ENCODE measurements at places on chromosomes 16 and 17.
A peak's percentile ranks its signal among the peaks of the same experiment; 100 is the strongest.

DNA sequence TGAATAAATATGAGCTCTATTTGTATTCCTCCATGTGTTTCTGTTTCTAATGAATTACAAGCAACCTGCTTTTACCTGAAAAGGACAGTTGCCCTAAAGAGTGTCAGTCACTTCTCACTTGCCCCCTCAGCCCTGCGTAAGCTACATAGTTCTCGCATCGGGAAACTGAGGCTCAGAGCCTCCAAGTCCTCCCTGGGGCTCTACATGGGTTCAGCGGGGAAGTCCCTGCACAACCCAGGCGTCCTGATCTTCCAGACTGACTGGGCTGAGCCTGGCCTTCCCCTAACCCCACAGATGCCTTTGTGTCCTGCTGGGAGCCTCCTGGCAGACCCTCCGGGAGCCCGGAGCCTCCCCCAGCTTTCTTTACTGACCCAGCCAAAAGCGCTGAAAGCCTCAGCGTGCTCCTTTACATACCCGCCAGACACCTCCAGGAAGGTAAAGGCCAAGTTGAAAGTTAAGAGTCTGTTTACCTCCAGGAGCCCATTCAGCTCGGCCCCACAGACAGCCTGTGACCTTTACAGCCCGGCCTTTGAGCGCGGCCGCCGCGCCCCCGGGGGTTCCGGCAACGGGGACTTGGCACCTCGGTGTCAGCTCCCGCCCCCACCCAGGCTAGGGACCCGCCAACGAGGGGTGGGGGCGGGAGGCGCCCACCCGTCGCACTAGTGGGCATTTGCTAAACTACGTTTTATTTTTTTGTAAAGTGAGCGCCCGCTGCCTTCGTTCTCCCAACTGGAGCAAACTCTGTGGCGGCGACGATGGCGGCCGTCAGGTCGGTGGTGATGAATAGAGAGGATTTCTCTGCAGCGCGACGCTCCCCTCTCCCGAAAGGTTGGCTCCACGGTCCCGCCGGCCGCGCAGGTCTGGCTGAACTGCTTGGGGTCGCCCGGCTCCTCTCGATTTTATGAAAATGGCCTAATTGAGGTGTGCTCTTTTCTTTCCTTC is 4.4 kb upstream of the HOXB13 start:
- DNase-seq = no peak

GRCh38 chr16:52832771-52833170 is 219.9 kb downstream of the CHD9NB start:
- no peak for DNase-seq

DNA sequence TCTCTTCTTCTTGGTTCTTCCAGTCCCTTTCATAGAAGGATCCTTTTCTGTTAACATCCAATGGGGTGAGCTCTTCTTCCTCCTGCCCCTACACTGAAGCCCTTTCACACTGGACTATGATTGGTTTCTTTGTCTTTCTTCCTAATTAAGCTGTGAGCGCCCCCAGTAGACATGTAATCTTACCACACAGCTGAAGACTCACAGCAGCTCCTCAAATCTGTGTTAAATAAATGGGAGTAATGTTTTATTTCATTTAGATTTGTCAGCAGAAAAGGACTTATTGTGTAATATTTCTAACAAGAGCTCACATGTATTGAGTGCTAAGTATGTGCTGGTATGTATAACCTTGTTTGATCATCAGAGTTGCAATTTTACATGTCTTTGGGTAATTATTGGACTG is 55.7 kb downstream of the TOX3 start:
- DNase-seq = no peak

DNA sequence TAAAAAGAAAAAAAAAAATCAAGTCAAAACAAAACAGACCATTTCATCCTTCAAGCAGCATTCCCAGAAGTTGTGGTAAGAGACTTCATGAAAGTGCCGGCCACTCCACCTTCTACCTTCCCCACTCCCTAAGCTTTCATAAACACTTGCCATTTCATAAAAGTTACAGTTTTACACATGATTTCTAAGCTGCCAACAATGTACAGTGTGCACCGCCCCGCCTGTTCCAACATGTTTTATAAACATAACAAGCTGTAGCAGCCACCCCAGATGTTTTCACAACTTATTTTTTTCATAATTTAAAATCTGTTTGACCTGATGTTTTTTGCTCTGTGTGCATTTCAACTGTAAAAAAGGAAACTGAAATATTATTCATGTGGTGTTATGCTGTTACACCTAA is 608.1 kb downstream of the TOX3 start:
- no peak for DNase-seq

- DNase-seq = no peak
These were observed 9.7 kb upstream of the ALOX15B start for GRCh38 chr17:8029121-8029520.

DNA sequence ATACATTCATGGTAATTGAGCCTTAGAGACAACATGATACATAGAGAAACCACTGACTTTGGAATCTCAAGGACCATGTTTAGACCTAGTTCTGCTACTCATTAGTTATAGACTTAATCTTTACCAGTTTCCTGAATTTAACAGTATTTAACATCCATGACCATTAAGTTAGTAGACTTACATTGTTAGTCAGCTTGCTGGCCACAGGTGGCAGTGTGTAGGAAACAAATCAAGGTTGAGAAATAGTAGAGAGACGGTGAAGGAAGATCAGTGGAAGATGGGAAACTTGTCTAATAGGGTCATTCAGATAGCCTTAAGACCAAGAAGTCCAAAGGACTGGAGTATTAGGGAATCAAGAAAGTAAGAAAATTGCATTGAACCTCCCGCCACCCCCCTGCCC is 31.0 kb downstream of the OMG start:
- no peak for DNase-seq

DNA sequence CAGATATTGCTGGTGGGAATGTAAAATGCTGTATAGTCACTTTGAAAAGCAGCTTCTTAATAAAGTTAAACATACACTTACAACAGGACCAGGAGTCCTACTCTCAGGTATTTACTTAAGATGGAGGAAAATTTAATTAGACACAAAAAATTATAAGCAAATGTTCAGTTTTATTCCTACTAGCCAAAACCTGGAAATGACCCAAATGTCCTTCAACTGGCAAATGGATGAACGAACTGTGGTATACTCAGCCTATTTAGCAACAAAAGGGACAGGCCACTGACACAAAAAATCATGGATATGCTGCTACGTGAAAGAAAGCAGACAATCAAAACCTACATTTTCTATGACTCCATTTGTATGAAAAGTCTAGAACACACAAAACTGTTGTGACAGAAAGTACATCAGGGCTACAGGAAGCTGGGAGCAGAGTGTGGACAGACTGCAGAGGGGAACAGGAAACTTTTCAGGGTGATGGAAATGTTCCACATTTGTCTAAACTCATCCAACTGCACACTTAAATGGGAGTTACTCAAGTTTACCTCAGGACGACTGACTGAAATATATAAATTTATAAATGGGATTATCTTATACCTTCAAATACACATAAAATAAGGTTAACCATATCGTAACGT is 49.3 kb upstream of the MNT start:
- DNase-seq = no peak

DNA sequence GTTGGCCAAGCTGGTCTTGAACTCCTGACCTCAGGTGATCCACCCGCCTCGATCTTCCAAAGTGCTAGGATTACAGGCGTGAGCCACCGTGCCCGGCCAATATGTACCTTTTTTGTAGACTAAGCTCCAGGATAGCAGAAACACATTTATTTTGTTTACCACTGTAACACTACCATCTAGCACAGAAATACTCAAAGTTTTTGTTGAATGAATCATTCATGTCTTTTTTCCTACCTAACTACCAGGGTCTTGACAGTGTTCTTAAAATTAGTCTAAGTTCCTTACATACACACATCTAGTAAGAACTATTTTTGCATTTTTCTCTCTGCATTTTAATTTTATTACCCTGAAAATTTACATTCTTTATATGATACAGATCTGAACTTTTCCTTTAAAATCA is 44.4 kb downstream of the AKAP10 start:
- no peak for DNase-seq

DNA sequence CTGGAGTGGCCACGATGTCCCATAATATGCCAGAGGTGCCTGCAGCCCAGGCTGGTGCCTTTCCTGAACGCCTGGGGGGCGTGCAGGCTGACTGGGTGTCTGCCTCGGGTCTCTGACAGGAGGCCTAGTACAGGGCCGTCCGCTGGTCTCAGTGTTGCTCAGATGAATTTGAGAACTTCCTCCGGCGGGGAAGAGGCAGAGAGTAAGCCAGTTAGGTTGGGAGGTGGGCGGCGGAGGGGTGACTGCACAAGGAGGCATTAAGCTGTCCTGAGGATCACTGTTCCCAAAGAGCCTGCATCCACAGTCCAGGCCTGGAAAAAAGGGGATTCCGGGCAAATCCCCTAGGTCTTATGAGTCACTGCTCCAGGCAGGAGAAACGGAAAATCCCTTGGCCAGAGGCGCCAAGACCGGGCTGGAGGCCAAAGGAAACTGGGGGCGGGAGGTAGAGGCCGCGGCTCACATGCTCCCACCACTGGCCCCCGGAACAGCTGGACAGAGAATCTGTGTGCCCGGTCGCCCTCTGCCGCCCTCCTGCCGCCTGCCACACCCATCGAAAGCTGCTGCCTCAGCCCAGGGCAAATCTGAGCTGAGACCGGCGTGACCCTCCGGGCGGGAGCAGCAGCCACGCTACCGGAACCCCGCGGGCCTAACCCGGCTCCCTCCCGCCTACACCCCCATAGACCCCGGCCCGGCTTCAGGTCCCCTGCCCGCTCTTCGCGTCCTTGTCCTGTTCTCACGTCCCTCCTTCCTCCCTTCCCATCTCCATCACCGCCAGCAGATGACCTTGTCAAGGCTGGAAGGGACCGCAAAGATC is 1.2 kb downstream of the TRIM47 start:
- no peak for DNase-seq

DNA sequence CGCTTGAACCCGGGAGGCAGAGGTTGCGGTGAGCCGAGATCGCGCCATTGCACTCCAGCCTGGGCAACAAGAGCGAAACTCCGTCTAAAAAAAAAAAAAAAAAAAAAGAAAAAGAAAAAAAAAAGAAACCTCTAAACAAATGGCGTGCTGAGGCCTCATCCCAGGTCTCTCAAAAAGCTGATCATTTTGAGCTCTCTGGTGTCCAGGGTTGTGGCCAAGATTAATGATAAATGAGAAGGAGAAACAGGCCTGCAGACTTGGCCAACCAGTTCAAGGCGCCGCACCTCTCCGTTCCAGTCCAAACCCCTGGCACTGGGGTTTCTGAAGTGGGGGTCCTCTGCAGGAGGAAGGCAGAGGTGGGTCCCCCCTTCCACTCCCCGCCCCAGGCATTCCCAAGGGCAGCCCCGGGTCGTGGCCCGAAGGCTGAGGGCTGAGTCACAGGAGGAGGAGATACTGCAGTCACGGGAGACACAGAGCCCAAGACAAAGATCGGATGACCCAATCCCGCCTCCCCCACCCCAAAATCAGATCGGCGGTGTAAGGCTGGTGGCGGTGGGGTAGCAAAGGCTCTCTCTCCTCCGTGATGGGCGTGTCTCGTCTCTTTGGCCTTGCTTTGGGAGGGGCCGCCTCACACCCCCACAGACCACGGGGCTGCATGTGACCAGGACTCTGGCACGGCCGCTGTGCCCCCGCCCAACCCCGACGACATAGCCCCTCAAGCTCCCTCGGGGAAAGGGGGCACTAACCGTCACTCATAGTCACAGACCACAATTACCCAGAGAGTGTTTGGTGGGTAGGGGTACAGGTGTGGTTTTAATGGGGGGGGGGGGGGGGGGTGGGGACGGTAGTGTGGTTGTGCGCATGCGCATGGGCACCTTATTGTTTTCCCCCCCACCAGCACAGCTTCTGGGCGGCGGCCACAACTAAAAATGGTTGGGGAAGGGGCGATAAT is 1.1 kb downstream of the VAT1 start:
- DNase-seq = peak; percentile 60

GRCh38 chr17:48610282-48611211 is at the start of gene HOXB7:
Gene HOXB7 (minus strand): TSS chr17:48611017. CDS start chr17:48610918, 99 bp downstream.
- DNase-seq = no peak

- peak; percentile 13 for DNase-seq
These were observed 20.4 kb upstream of the PHB1 start for GRCh38 chr17:49434821-49435670.

GRCh38 chr17:50904518-50905459 is 38.6 kb upstream of the TOB1 start:
- no peak for DNase-seq

GRCh38 chr17:163514-164098 is 17.8 kb downstream of the DOC2B start:
- DNase-seq = no peak

DNA sequence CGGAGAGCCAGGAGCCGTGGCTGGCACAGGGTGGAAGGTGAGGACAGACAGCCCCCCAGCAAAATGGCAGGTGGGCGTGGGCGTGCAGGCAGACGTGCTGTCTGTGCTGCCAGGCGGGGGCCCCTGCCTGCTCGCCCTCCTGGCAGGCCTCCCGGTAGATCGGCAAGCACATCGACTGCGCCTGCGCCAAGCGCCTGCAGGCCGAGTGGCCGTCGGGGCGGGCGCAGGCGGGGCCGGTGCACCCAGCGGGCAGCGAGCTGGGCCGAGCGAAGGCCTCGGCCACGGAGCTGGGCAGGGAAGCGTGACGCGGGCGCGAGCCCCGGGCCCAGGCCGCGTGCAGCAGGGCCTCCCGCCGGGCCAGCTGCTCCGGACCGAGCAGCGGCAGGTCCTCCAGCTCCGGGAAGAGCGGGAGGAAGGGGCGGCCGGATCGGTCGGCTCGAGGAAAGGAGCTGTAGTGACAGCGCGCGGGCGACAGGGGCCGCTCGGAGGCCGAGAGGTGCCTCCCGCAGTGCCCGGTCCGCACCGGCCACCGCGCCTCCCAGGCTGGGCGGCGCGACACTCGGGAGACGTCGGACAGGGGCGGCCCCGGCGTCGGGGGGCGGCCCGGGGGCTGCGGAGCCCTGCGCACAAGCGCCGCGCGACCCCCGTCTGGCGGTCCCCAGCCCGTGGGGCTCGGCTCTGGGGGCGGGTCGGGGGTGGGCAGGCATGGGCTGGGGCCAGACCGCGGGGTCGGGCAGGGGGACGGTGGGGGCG is 16.9 kb downstream of the GRIN2C start:
- DNase-seq = no peak

DNA sequence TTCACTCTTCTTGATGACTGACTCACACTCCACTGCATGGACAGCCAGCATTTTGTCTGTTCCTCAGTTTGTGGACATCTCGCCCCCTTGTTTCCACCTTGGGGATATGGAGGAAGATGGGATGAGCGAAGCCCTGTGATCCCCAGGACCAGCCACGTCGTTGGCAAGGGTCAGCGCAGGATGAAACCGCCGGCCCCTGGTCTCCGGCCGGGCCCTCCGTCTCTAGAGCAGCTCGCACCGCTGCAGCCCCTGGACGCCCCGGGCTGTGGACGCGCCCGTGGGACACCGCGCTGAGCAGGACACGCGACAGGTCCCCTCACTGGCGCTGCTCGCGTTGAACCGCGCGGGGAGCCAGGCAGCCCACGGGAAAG is 604 bp upstream of the ZC3H18 start:
- DNase-seq = no peak

DNA sequence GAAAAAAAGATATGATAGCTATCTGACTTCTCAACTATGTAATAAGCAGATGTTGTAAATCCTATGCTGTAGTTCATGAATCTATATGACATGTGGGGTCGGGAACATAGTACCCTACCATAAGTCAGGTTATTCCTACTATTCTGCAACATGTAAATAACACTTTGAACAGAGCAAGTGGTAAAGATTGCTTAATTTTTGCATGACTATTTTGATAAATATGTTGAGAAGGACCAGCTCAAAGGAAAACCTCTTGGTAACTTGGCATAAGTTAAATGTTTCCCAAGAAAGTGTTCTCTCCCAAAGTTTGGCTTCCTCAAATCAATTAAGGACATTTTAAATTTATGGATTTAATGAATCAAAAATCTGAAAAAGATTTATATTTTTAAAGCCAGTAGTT is 62.1 kb downstream of the ABHD15 start:
- no peak for DNase-seq

- no peak for DNase-seq
These were observed 10.6 kb downstream of the C16orf89 start for GRCh38 chr16:5054876-5055865.
